ENCODE measurements at places on chromosomes 5 and 9.
A peak's percentile ranks its signal among the peaks of the same experiment; 100 is the strongest.

DNA sequence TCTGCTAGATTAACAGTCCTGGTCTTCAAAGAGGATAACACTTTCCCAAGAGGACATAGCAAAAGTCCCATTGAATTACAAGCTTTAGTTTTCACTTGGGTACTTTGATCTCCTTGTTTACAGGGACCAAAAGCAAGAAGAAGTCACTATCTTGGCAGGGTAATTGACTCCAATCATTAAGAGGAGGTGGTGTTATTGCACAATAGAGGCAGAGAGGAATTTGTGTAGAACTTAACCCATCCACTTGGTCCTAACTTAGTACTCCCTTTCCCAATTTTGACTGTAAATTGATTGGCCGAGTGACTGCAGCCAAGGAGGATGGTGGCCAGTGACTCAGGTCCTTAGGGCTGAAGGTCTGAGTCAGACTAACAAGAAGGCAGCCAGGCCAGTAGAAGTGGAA lies 9.3 kb upstream of the TRPC7 start:
- DNase-seq, result no peak

GRCh38 chr9:74041588-74041987 lies 455.5 kb upstream of the RORB start:
- no peak for DNase-seq

DNA sequence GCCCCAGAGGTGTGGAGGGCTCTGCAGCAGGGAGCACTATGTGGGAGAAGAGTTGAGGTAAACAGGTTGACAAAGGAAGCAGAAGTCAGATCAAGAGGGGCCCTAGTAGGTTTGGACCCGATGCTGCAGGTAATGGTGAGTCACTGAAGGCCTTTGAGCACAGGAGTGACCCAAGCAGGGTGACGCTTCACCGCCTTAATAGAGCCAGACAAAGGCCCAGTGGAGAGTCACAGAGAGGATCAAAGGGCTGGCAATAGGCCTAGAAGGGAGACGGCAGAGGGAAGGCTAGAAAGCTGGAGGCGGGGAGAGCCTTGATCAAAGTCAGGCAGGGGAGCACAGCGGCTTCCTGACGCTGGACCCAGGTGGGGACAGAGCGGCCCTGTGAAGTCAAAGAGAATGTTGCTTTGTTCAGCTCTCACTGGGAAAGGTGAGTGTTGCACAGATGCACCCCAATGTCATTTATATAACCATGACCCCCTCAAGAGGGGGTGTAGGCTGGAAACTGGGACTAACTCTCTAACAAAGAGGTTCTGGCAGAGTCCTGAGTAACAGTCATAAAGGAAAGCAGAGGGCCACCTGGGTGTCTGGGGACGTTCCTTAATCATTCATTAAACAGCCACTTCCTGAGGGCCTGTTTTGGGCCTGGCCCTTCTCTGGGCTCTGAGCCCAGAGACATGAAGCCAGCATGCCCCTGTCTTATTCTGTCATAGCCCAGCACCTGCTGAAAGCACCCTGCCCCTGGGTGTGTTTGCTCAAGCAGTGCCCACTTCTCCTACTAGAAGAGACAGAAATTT lies 9.8 kb upstream of the CPLX2 start:
- no peak for DNase-seq

GRCh38 chr9:103661663-103662062 lies 432.4 kb upstream of the SMC2 start:
- DNase-seq, result no peak

GRCh38 chr5:159616952-159617351 lies 286.7 kb upstream of the IL12B start:
- peak; percentile 59 for DNase-seq

DNA sequence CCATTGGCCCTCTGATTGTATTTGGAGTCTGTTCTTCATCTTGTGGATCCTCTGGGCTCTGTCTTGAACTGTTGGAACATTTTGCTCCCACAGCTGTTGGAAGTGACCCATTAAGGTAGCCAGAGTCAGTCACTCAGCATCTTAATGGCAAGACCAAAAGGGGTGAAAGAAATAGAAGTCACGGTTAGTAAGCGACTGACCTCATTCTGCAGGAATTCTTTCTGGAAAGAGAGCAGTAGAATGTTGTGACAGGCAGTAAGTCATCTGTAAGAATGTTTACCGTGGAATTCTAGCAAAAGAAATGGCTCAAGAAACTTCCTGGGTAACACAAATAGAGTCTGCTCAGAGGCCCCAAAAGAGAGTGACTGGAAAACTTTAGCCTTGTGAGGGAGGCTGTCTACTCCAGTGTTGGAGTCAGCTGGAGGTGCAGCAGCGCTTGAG lies 28.6 kb upstream of the TNC start:
- peak; percentile 93 for DNase-seq

GRCh38 chr5:139494832-139495231 lies 12.3 kb upstream of the STING1 start:
- DNase-seq, result peak; percentile 78

DNA sequence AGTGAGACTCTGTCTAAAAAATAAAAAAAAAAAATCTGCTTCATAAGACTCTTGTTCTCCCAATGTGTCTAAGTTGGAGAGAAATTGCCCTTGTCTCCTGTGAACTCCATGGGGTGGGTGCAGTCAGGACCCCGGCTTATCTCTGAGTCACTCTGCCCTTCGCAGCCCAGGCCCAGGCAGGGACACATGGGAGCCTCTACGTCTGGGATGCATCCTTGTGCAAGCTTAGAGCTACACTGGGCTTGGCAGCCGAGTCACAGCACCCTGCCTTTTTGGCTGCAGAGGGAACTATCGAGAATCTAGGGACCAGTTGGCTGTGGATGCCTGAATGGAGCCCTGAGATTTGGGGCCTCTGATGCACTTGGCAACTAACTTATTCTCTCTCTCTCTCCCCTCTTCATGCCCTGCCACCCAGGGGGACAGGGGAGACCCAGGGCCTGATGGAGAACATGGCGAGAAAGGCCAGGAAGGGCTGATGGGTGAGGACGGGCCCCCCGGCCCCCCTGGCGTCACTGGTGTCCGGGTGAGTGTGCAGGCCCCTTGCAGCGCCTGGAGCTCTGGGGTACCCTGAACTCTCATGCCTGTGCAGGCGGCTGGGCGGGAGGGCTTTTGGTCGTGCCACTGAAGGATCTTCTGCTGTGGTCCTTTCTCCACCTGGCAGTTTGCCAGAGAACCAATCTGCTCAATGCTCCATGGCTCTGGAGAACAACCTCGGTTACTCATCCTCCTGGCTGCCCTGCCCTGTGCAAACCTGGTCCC lies 47.5 kb upstream of the ORM1 start:
- peak; percentile 31 for DNase-seq
